ENCODE measurements at places on chromosomes 13 and 19. TPM values are rescaled to one million over a fixed set of nuclear protein-coding genes. Genes with fewer than 3 reads are reported as not detected.

DNA sequence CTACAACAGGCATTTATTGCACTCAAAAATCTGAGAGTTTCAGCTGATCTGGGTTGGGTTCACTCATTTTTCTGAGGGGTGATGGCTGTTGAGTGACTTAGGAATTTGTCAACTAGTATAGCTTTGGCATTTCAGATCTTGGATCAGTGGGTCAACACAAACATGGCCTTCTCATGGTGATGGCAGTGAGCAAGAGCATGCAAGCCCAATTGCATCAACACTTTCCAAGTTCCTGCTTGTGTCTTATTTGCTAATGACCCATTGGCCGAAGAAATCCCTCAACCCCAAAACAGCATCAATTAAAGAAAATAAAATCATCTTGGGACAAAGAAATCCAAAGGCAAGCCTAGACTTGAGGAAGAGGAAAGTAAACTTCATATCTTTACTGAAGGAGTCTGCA, 23.9 kb upstream of the MYCBP2 start:
- no peak for DNase-seq

The PSG6 gene
- not detected for polyA plus RNA-seq

The PLIN4 gene
- polyA plus RNA-seq, result 0.15 TPM

The PNMA8C gene
- not detected for polyA plus RNA-seq

The RB1 gene
- polyA plus RNA-seq, result 16.8 TPM

GRCh38 chr19:33143897-33144405, 12.0 kb downstream of the WDR88 start:
- peak; percentile 50 for DNase-seq

DNA sequence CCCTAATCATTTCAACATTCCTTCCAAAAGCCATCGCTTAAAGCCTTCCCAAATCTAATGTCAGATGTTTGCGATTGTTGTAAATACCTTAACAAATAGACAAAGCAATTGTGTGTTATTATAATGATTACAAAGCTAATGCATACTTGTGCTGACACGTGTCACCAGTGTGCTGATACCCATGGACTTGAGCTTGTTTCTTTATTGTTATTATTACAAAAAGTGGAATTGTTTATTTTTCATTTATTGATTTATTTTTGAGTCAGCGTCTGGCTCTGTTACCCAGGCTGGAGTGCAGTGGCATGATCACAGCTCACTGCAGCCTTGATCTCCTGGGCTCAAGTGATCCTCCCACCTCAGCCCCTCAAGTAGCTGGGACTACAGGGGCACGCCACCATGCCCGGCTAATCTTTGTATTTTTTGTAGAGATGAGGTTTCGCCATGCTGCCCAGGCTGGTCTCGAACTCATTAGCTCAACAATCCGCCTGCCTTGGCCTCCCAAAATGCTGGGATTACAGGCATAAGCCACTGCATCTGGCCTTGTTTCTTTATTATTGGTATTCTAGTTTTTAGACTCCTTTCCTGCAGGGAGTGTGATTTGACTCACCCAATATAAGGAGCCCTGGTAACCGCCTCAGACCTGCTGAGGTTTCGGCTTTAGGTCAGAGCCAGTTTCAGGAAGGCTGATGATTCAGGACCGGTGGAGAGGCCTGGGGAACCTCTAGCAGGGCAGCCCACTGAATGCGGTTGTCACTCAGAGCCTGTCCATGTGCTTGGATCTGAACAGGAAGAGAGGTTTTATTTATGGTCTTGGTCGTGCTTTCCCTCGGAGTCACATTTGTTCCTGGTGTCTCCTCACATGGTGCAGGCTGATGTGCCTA, 2.1 kb upstream of the FBXO17 start:
- DNase-seq, result no peak

The IGSF23 gene
- polyA plus RNA-seq, result not detected

DNA sequence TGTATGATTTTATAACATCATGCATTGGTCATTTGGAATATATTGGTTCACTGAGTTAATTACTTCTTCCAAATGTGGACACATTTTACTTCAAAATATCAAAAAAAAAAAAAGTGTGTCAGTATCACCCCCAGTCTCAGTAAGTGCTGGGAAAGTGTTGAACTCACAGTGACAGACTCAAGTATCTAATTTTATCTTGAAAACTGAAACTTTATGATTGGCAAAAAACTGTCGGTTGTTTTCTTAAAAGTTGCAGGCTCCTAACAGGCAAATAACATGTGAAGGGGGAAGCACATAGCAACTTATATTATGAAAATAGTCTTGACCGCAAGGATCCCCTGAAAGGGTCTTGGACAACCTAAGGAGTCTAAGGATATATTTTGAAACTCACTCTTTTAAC, 33.5 kb upstream of the TPP2 start:
- no peak for DNase-seq

GRCh38 chr19:952680-953444, 27.0 kb downstream of the ARID3A start:
- no peak for DNase-seq

DNA sequence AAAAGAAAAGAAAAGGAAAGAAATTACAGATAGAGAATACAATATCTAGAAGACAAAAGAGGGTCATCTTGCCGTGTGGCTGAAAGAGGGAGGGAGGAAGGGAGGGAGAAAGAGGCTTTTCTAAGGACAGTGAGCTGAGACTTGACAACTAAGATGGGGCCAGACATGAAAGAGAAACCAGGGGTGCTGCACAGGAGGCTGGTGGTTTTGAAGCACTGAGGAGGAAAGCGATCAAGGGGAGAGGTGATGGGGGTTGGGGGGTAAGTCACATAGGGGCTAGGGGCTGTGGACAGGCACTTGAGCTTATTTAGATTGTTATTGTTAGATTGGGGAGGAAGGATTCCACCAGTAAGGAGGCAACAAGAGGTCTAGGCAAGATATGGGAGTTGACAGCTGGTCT, 17.3 kb downstream of the PNPLA6 start:
- DNase-seq, result no peak

DNA sequence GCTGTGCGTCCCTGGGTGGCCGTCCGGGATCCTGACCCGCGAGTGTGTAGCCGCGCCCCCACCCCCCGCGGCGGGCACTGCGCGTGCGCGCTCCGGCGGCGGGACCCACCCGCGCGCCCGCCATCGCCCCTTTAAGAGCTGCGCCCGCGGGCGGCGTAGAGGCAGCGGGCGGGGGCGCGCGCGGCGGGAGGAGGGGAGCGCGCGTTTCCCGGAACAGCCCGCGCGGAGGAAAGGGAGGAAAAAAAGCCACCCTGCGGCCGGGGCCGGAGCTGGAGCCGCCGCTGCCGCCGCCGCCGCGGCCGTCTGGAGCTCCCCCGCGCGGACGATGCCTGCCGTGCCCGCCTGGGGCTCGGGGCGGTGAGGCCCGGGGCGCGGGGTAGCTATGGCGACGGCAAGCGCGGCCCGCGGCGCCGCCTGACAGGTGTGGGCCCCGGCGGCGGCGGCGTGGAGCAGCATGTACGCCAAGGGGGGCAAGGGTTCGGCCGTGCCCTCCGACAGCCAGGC, at the start of gene SSBP4:
Gene SSBP4, plus strand, starts transcription at position 204 of the 504 bp plus-strand sequence. Its CDS starts 251 bp downstream, at position 455.
- peak; percentile 65 for DNase-seq

DNA sequence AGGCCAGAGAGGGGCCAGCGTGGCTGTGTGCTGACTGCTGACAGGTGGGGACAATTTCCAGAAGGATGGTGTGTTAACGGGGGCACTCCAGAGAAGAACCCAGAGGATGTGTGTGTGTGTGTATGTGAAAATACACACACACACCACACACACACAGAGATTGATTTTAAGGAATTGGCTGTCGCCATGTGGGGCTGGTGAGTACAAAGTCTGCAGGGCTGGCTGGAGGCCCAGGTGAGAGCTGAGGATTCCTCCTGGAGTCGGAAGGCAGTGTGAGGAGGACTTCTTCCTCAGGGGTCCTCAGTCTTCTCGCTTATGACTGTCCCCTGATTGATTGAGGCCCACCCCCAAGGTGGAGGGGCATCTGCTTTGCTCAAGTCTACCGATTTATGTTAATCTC, 7.6 kb upstream of the GJB6 start:
- DNase-seq, result no peak

DNA sequence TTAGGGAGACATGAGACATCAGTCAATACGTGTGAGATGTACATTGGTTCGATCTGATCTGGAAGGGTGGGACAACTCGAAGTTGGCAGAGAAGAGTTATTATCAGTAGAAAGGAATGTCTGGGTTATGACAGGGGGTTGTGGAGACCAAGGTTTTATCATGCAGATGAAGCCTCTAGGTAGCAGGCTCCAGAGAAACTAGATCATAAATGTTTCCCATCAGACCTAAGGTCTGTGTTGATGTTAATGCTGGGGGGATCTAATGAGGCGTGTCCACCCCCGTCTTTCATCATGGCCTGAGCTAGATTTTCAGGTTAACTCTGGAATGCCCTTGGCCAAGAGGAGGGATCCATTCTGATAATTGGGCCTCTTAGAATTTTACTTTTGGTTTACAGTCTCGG, 187.0 kb upstream of the KL start:
- DNase-seq, result no peak

DNA sequence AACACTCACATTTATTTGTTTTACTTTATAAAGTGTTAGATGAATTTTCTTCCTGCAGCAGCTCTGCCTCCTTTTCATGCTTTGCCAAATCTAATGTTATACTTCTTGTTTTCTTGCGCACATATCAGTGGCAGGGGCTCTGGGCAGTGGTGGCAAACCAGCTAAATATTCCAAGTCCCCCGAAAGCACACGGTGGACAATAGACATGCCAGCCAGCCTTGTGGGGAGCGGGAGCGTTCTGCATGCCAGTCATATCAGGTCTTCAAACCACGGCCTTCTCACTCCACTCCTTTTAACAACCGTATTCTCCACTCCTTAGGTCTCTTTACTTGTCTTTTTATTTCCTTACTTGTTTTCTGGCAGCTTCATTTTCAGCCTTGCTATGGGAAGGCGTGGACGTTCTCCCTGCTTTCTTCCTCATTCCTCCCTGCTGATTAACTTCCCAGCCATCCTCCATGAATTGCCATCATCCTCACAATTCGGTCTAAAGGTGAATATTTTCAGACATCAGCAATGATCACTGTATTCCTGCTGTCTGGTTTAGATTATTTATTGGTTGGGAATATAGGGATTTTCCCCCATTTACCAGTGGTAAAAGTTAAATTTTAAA, 77.1 kb upstream of the WASF3 start:
- DNase-seq, result no peak

- DNase-seq, result no peak
These were observed 150.9 kb downstream of the URI1 start for GRCh38 chr19:30092721-30093569.

- DNase-seq, result no peak
These were observed 505.3 kb downstream of the COG6 start for GRCh38 chr13:40160618-40161350.

DNA sequence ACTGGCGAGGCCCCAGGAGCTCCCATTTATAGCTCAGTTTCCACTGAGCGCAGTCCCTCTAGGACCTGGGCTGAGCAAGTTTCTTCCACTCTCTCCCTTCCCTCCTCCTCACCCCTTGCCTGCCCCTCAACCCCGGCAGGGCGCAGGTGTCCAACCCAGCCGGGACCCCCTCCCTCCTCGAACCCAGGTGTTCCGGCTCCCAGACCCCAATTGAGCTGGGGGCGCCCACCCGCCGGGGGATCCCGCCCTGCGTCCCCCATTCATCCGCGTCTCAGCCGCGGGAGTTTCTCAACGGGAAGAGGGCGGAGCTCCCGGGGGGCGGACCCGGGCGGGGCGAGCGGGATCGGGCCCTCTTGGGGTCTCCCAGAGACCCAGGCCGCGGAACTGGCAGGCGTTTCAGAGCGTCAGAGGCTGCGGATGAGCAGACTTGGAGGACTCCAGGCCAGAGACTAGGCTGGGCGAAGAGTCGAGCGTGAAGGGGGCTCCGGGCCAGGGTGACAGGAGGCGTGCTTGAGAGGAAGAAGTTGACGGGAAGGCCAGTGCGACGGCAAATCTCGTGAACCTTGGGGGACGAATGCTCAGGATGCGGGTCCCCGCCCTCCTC, at the start of gene KIRREL2:
Gene KIRREL2, plus strand, starts transcription at position 366 of the 604 bp plus-strand sequence. Its CDS starts 209 bp downstream, at position 575.
- DNase-seq, result peak; percentile 58

The ZNF256 gene
- polyA plus RNA-seq, result 4.5 TPM

GRCh38 chr13:57636816-57637215, 5.3 kb downstream of the PCDH17 start:
- DNase-seq, result no peak
